Suprapubic skin (tissue), 4 donors: ENCODE measurements at places on chromosomes 5 and 9. TPM values are rescaled to one million over a fixed set of nuclear protein-coding genes. Genes with fewer than 3 reads are reported as not detected.
A peak's percentile ranks its signal among the peaks of the same experiment; 100 is the strongest.

DNA sequence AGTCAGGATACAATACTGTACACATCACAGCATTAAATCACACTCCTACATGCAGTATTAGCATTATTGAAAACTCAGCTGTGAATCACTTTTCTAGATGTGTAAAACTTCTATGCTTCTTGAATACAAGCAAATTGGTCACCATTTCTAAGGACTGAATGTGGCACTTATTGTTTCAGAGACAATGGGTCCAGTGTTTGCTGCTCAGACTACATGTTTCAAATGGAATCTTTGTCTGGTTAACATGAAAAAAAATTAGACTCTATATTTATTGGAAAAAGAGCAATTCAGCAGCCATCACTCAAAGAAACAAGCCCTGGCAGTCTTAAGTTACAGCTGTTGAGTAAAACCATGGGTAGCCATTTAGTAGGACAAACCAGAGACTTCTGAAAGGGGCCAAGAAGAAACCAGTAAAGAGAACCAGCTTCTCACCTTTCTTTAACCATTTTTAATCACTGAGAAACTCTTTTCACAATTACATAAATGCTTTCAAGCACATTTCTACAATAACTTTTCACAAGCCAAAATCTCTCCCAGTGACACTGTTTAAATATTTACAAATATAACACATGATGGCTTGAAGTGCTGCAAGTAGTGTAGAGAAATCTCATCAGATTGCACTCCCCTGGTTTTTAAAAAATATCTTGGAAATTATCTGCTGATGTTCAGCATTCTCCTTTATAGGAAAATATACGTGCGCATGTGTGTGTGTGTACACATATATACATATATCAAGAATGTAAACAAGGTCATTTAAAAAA, 35.2 kb downstream of the OR2K2 start:
- DNase-seq = no peak

- no peak for DNase-seq
These were observed 540.8 kb downstream of the BNC2 start for GRCh38 chr9:16329671-16330113.

GRCh38 chr9:27529316-27530278, at the start of gene MOB3B:
MOB3B (minus strand) TSS chr9:27529814; CDS start chr9:27455550, 74,264 bp downstream.
- DNase-seq = peak; percentile 89

DNA sequence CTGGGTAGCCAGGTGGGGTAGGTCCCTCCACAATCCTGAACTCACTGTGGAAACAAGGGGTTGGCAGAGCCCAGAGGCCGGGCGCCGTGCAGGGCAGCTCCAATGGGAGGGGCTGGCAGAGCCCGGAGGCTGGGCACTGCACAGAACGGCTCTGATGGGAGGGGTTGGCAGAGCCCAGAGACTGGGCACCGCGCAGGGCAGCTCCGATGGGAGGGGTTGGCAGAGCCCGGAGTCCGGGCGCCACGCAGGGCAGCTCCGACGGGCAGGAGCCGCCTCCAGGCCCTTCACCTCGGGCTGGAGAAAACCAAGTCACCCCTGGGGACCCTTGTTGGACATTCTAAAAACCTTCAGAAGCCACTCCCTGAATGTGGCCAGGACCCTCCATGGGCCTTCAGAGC, 9.3 kb downstream of the NACC2 start:
- no peak for DNase-seq

GRCh38 chr9:128568470-128569078, 16.2 kb downstream of the SPTAN1 start:
- no peak for DNase-seq

DNA sequence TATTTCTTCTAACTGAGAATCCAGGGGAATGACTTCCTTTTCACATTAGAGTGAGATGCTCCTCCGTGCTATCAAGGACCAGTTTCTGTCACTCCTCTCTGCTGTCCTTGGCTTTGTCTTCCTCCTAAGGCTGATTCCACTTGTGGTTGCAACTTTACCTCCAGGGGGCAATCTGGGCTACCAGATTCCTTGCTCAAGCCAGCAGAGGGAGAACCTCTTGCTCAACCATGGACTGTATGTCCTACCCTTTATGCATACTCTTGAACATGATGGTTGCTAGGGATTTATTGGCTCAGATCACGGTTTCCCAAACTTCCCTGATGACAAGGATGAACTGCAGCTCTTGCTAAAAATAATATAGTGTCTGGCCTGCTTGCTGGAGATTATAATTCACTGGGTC, 24.0 kb downstream of the NNT start:
- no peak for DNase-seq

GRCh38 chr5:159184236-159184635, 25.1 kb downstream of the RNF145 start:
- DNase-seq = no peak

DNA sequence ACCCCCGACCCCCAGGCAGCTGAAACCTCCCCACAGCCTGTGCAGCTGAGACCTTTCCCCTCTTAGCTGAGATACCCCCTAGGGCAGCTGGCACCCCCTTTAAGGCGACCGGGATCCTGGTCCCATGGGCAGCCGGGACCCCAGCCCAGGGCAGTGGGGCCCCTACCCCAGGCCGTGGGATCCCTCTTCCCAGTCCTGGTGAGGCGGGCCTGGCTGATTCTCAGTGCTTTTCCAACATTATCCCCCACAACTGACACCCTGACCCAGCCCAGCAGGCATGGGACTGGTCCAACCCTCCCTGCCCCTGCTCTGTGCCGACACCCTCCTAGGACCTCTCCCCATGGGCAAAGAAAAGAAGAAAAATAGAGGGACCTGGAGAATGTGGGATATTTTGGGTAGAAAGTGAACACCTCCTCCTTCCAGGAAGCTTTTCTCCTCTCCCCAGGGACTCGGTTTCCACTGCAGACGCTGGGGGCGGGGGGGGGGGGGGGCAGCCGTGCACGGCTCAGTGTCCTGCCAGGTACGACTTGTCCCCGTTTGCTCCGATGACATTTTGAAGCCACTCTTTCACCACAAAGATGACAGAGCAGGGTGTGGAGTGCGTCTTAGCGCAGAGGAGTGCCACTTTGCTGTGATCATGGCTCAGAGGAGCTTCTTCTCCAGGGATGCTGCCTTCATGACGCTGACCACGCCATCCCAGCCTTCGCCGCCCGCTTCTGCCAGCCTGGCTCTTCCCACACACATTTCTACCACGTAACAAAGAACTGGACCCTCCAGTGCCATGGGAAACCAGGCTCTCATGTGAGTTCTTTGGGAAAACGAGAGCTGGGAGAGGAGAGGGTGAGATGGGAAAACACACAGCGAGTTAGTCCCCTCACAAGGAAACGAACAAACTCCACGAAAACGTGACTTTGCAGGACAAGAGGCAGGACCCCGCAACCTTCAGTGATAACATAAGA, 47.5 kb downstream of the MRPL36 start:
- no peak for DNase-seq

- no peak for DNase-seq
These were observed 91.8 kb upstream of the IFNK start for GRCh38 chr9:27432308-27432707.

DNA sequence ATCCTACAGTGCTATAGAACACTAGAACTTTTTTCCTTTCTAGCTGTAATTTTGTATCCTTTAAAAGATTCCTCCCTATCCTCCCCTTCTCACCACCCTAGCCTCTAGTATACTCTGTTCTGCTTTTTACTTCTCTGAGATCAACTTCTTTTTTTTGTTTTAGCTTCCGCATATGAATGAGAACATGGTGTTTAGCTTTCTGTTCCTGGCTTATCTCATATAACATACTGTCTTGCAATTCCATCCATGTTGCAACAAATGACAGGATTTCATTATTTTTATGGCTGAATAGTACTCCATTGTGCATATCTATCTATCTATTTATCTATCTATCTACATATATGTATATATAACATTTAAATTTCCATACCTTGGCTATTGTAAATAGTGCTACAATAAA, 126.0 kb upstream of the MAN2A1 start:
- no peak for DNase-seq

GRCh38 chr5:132500931-132501628, 10.5 kb upstream of the IRF1 start:
- peak; percentile 83 for DNase-seq

DNA sequence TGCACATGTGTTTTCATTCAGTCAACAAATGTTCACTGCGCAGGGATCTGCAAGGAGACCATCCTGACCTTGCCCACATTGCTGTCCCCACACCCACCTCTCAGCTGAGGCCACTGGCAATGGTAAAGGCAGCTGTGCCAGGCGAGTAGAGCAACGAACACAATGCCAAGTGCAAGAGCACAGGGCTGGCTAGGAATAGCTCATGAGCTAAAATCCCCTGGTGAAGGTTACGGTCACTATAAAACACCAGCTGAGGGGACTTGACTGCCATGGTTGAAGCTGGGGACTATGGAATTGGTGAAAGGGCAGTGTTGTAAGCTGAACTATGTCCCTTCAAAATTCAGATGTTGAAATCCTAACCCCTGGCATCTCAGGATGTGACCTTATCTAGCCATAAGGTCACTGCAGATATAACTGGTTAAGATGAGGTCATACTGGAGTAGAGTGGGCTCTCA, 96.1 kb downstream of the OTULIN start:
- no peak for DNase-seq

DNA sequence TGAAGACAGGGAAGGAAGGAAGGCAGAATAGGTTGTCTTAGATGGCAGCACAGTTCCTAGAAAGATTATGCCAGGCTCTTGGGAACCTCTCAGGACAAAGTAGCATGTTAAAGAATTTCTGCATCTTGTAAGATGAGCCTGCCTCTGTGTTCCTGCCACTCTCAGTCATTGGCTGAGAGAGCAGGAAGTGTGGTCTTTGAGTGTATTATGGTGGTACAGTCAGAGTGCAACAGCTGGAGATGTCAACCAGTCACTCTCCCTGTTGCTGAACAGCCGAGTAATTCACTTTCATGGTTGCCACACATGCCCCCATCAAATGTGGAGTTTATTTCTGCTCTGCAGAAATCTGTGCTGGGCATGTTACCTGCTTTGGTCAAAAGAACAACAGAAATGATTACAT, 659.6 kb upstream of the RIOK2 start:
- DNase-seq = no peak

- DNase-seq = no peak
These were observed 156.1 kb upstream of the NTRK2 start for GRCh38 chr9:84513473-84513872.

- no peak for DNase-seq
These were observed 160.6 kb downstream of the ZDHHC21 start for GRCh38 chr9:14532456-14533115.

- no peak for DNase-seq
These were observed 47.9 kb upstream of the ST8SIA4 start for GRCh38 chr5:100950985-100951384.

GRCh38 chr9:135554718-135555117, 6.8 kb upstream of the PAEP start:
- DNase-seq = no peak

- DNase-seq = no peak
These were observed 36.2 kb downstream of the FBXL17 start for GRCh38 chr5:108345541-108346171.

DNA sequence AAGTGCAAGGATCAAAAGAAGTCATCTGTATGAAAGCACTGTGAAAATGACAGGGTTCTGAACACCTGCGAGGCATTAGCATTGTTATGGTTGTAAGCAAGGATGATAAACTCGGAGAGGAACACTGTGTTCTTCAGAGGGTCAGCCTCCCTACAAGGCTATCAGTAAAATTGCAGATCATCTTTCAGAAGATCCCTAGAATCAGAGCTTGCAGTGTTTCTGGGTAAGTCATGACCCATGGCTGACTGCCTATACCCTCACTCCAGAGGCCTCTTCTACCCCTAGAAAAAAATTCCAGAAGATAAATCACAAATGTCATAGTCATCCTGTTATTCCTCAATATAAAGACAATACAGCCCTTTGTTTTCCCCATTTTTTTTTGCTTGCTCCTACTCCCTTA, 292.6 kb downstream of the DMAC1 start:
- DNase-seq = no peak

GRCh38 chr5:138018849-138019248, 14.0 kb downstream of the FAM13B start:
- DNase-seq = no peak

GRCh38 chr5:9905661-9906060, 275.5 kb upstream of the TAS2R1 start:
- no peak for DNase-seq

GRCh38 chr5:66872736-66873331, 276.6 kb downstream of the MAST4 start:
- DNase-seq = no peak

DNA sequence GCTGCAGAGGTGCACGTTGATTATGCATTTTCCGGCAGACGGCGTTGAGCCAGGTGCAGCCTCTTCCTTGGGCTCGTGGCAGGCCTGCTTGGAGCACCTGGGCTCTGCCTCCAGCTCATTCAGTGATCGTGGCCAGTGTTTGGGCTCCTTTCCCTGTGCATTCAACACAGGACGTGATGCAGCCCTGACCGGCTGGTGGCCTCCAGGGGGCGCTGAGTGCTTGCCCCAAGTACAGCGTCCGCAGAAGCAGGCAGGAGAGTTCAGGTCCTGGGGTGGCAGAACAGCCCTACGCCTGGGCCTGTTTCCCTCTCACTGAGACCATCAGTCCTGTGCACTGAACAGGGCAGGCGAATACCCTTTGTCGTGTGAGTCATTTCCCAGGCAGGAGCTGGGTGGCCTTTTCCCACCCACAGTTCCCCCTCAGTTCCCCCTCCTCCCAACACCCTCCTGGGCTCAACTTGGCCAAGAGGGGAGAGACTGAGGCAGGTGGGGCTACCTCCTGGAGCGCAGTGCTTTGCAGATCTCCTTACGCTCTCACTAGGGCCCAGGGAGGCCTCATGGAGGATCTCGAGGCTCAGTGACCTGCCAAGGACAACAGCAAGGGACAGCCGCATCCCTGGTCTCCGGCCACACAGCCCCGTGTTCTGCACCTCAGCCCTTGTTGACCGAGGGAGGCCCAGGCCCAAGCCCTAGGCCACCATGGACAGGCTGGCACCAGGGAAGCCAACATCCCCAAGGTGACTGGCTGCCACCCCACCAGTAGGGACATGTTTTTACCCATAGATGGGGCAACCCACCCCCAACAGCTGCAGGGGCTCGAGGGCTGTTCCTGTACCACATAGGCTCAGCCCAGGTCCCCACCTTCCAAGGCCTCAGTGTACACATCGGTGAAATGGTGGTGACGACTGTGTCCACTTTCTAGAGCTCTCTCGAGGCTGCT, 52.9 kb downstream of the LRSAM1 start:
- no peak for DNase-seq

The NUTM2F gene
- total RNA-seq = 0.24 TPM

The NELFB gene
- total RNA-seq = 49.2 TPM

The MIGA2 gene
- 44.3 TPM for total RNA-seq

The GRM6 gene
- total RNA-seq = not detected

The RASGRF2 gene
- 2.7 TPM for total RNA-seq

The MYO10 gene
- 83.2 TPM for total RNA-seq

The MEIKIN gene
- total RNA-seq = not detected

The GHR gene
- 19.9 TPM for total RNA-seq

The JADE2 gene
- total RNA-seq = 31.4 TPM

The COL15A1 gene
- total RNA-seq = 10.5 TPM

The UGT3A1 gene
- total RNA-seq = 0.13 TPM

The ZNF658 gene
- 11.5 TPM for total RNA-seq
